ENCODE measurements at places on chromosomes 7 and 10. TPM values are rescaled to one million over a fixed set of nuclear protein-coding genes. Genes with fewer than 3 reads are reported as not detected.
A peak's percentile ranks its signal among the peaks of the same experiment; 100 is the strongest.

- H3K27ac ChIP-seq, result no peak overlapping the region
- H3K36me3 ChIP-seq, result no peaks in the 10 kb centered on the region
- H3K4me3 ChIP-seq, result no peak overlapping the region
- no peaks in the 10 kb centered on the region for H3K27me3 ChIP-seq
- no peaks in the 10 kb centered on the region for H3K4me1 ChIP-seq
- no peak for DNase-seq
Measured at GRCh38 chr7:101650579-101651081, 21.5 kb upstream of the MYL10 start.

- no peak overlapping the region for H3K27ac ChIP-seq
- peak; percentile 33 for DNase-seq
- no peaks in the 10 kb centered on the region for H3K36me3 ChIP-seq
- no peak overlapping the region for H3K4me3 ChIP-seq
- H3K4me1 ChIP-seq, result no peaks in the 10 kb centered on the region
- H3K27me3 ChIP-seq, result no peaks in the 10 kb centered on the region
Measured at GRCh38 chr7:158362912-158363905, 224.4 kb downstream of the PTPRN2 start.

Gene VTI1A
- total RNA-seq, result 31.1 TPM

Gene STN1
- total RNA-seq, result 26.8 TPM

- H3K4me3 ChIP-seq, result no peak overlapping the region
- H3K27me3 ChIP-seq, result no peaks in the 10 kb centered on the region
- no peak for DNase-seq
- no peaks in the 10 kb centered on the region for H3K4me1 ChIP-seq
Measured at GRCh38 chr7:265998-266850, 23.7 kb upstream of the FOXL3 start.

- DNase-seq, result no peak
- H3K27me3 ChIP-seq, result no peaks in the 10 kb centered on the region
- H3K27ac ChIP-seq, result no peak overlapping the region
- H3K4me3 ChIP-seq, result no peak overlapping the region
- no peaks in the 10 kb centered on the region for H3K36me3 ChIP-seq
- peaks cover 15% of the 10 kb centered on the region for H3K4me1 ChIP-seq
Measured at GRCh38 chr7:80273327-80273726, 138.7 kb downstream of the GNAI1 start.

Gene C10orf67
- not detected for total RNA-seq

DNA sequence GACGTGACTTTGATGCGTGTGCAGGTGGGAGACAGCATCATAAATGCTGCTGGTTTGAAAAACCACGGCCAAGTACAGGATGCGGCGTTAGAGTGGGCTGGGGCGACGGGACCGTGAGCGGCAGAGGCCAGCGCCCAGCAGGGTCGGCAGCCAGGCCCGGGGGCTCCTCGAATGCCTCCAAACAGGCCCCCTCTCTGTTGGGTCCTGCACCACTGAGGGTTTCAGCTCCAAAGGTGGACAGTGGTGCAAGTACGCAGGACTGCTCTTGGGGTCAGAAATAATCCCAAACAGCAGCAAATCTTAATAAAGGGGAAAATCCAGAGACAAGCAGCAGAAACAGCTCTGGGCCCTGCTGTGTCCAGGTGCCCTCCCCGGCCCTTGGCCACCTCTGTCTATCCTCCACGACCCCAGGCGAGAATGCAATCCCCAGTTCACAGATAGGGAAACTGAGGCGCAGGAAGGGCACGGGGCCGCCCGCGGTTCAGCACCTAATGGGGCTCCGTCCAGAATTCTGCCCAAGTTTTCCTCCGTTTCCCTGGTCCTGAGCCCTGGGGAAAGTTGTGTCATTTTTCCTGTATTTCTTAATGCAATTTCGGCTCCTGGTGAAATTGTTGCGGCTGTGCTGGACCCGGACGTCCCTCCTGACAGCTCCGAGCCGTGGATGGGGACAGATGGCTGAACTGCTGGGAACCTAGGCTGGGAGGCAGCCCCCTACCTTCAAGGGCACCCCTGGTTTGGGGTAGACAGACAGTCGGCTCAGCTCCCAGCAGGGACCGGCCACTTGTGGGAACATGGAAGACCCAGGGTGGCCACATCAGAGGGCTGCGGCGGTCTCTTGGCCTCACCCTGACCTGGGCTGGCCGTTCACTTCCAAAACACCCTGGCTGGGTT is 97.4 kb downstream of the FOXL3 start:
- no peaks in the 10 kb centered on the region for H3K36me3 ChIP-seq
- H3K4me3 ChIP-seq, result no peak overlapping the region
- H3K4me1 ChIP-seq, result no peaks in the 10 kb centered on the region
- no peak overlapping the region for H3K27ac ChIP-seq
- no peaks in the 10 kb centered on the region for H3K27me3 ChIP-seq

Measured in hepatocyte (in vitro differentiated cells).